ENCODE measurements at places on chromosomes 3 and 15.

GRCh38 chr15:63256433-63257274 lies 20.8 kb upstream of the APH1B start:
- peak; percentile 73 for DNase-seq

DNA sequence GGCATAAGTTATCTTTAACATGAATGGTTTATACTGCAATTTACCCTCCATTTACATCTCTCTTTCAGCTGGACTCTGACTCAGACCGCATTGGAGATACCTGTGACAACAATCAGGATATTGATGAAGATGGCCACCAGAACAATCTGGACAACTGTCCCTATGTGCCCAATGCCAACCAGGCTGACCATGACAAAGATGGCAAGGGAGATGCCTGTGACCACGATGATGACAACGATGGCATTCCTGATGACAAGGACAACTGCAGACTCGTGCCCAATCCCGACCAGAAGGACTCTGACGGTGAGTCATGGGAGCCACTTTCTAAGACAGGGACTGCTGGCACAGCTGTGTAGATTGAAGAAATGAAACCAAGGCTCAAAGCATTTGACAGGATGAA lies 11.6 kb downstream of the THBS1 start:
- peak; percentile 72 for DNase-seq

GRCh38 chr3:29871087-29871486 lies 590.2 kb downstream of the RBMS3 start:
- no peak for DNase-seq

- no peak for DNase-seq
Measured at GRCh38 chr15:95470997-95471689, 859.4 kb upstream of the NR2F2 start.
